ENCODE measurements at places on chromosomes 6 and 20. TPM values are rescaled to one million over a fixed set of nuclear protein-coding genes. Genes with fewer than 3 reads are reported as not detected.

DNA sequence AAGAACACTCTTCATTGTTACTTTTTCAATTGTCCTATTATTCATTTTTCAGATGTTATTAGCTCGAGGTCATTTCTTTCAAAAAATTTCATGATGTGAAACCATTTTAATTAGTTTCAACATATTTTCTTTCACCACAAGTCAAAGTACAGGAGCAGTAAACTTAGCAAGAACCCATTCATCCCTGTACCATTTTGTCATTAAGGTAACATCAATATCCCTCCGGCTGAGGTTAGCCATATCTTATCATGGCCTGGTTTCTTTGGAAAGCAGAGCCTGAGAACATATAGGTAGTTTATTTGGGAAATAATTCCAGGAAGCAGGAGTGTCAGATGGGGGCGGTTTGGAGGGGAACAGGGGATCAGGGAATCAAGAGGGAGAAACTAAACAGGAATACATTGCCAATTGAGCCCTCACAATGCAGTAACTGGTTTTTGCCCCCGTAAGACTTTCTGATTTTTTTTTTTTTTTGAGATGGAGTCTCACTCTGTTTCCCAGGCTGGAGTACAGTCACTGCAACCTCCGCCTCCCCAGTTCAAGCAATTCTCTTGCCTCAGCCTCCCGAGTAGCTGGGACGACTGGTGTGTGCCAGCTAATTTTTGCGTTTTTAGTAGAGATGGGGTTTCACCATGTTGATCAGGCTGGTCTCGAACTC, 83.7 kb downstream of the MKKS start:
- DNase-seq: no peak

- peak; percentile 81 for DNase-seq
These were observed 6.7 kb upstream of the IFT52 start for GRCh38 chr20:43583982-43584432.

DNA sequence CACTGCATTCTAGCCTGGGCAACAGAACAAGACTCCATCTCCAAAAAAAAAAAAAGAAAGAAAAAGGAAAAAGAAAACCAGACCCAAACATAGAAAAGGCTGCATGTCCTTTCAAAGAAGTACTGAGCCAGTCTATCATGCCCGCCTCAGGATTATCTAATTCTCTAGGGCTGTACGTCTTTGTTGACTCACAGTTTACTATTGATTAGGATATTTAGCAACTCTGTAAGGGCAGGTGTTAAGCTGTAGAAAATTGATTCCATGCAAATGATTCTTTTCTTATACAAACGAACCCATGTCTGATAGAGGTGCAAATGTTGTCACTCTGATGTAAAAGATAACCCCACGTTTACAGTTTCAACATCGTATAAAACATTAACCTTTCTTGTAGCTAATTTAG, 209.0 kb downstream of the TTLL2 start:
- no peak for DNase-seq

- no peak for DNase-seq
These were observed 3.1 kb downstream of the F13A1 start for GRCh38 chr6:6317386-6317785.

- DNase-seq: no peak
These were observed 2.1 kb downstream of the CUTA start for GRCh38 chr6:33415831-33416230.

DNA sequence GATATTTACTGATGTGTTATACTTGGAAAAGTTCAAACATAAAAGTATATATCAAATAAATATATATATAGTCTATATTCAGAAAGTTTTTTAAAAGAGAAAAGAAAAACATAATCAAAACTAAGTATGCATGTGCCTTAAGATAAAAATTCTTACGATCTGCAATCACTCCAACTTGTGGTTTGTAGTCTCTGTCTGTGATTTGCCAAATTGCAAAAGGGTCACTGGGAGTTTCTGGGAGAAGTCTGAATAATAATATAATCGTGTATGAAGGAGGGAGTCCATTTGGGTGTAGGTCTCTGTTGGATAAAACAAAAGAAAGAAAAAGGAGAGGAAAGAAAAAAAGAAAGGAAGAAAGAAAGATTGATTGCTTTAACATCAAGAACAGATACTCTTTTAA, 92.4 kb downstream of the COL12A1 start:
- no peak for DNase-seq

DNA sequence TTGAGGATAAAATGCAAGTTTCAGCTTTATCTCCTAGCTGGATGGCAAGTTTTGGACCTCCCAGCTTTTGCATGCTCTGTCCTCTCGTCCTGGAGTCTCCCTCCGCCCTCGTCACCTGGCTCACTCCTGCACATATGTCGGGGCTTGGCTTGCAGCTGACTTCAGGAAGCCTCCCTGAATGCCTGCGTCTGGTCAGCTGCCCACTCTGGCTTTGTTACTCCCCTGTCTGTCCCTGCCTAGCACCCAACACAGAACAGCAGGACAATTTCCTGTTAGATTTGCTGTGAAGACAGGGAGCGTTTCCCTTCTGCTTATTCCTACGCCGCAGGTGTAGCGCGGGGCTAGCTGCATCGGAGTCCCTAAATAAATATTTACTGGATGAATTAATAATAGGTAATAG, 5.4 kb downstream of the JPH2 start:
- no peak for DNase-seq

DNA sequence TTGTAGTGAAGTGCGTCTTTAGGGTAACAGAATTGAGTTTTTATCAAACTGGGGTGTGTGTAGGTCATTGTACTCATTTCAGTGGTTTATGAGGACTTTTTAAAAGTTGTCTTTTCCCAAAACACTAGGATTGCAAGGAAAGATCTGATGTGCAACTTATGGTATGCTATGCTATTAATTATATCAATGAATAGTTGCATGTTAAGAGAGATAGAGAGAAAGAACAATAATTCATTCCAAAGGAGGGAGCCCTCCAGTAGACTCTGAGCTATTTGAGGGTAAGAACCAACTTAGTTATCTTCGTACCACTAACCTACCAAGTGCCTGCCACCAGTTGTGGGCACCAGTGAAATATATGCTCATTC, 117.1 kb downstream of the RNF144B start:
- no peak for DNase-seq

Gene SCUBE3
- 1.0 TPM for total RNA-seq

Gene FAXC
- total RNA-seq: 5.9 TPM

Gene CTSZ
- 95.5 TPM for total RNA-seq

Gene LY6G6F
- total RNA-seq: not detected

Gene SPATA25
- total RNA-seq: 0.34 TPM

Gene TSHZ2
- not detected for total RNA-seq

Gene PTCHD4
- 9.0 TPM for total RNA-seq

Gene GJA10
- total RNA-seq: not detected

Gene LY6G5C
- 3.6 TPM for total RNA-seq

All from HT1080 (cell line).